ENCODE measurements at places on chromosomes 2 and 18.

- DNase-seq: no peak
Observed at GRCh38 chr18:42025974-42026625, 71.1 kb downstream of the PIK3C3 start.

DNA sequence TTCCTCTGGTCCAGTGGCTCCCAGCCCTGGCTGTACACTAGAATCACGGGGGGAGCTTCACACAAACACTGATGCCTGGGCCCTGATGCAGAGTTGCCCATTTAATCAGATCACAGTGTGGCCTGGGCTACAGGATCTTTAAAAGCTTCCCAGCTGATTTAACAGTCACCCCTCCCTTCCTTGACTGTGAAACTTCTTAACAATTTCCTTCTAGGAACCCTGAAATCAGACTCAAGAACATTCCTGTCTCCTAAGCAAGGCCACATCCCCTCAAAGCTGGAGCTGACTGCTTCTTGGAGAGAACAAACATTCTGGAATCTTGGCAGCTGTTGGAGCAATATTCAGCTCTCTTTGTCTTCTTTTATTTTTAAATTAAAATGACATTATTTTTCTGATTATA lies 88.7 kb downstream of the ADD2 start:
- no peak for DNase-seq

DNA sequence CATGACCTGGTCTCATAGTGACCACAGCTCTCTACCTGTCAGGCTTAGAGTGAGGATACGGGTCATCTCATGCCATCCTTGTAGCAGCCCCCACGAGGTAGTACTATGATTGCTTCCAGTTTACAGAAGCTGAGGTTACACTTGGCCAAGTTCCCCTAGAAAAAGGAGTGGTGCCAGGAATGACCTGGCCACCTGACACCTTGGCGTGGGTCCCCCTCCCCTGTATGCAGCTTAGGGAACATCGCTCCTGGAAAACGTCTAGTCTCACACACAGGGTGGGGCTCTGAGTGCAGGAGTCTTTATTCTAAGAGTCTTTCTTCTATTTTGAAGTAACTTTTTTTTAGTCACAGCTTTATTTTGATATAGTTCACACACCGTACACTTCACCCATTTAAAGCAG lies 14.8 kb downstream of the NPPC start:
- no peak for DNase-seq

DNA sequence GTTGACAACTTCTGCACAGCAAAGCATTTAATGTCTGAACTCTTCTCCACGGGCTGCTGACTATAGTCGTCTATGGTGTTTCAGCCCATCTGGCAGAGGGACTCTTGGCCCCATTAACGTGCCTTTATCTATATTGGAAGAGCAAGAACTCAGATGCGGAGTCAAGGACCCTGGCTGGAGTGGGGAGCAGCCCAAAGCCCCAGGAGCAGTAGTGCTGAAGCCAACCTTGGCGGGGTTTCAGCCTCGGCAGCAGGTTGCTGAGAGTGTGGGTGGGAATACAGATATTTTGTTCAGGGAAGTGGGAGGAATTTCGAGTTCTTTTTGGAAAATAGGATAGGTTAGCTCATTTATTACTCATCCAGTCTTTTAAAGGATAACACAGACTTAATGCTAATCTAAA lies 34.2 kb downstream of the TMEM17 start:
- no peak for DNase-seq

DNA sequence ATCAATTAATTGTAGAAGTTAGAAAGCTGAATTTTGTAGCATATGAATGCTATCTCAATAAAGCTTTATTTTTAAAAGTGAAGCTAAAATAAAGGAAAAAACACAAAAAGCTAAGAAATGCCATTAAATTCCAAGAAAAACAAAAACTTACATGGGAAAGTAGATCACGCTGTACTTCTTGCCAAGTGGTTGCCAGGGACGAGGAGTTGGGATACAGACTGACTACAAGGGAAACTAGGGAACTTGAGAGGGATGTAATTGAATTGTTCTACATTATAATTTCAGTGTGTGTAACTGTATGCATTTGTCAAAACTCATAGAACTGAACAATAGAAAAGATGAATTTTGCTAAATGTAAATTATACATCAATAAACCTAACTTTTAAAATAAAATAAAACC lies 108.1 kb downstream of the DYM start:
- DNase-seq: no peak

GRCh38 chr18:79424008-79424565 lies 28.4 kb downstream of the NFATC1 start:
- no peak for DNase-seq

GRCh38 chr18:58337686-58338085 lies 291.2 kb downstream of the ALPK2 start:
- DNase-seq: no peak

DNA sequence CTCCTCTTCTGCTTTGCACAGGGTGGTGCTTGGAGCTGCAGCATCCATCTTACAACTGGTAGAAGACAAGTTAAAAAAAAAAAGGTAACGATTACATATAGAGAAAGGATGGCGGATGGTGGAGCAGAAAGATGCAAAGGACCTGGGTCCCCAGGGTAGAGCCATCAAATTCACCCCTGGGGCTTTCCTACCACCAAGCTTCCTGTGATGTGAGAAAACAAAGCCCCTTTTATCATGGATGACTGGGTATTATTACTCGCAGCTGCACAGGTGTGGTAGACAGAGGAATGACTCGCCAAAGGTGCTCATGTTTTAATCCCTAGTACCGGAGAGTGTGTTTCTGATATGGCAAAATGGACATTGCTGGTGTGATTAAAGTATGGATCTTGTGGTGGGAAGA lies 1.3 kb upstream of the ACOXL start:
- no peak for DNase-seq

DNA sequence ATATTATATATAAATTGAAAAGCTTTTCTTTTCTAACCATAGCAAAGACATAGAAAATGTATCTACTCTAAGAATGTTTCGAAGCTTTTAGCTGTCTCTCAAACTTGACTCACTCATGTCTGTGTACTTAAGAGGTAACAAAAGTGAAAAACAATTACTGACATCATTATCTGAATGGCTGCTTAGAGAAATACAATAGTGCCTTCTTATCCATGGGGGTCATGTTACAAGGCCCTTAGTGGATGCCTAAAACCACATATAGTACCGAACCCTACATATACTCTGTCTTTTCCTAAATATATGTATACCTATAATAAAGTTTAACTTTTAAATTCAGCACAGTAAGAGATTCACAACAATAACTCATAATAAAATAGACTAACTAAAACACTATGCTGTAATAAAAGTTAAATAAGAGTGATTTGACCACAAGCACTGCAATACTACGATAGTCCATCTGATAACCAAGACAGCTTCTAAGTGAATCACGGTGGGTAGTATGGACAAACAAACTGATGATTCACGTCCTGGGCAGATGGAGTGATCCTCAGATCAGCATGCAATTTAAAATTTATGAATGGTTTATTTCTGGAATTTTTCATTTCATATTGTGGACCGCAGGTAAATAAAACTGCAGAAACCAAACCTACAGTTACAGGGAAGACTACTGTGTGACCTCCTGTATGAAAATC lies 246.2 kb downstream of the XIRP2 start:
- DNase-seq: no peak

DNA sequence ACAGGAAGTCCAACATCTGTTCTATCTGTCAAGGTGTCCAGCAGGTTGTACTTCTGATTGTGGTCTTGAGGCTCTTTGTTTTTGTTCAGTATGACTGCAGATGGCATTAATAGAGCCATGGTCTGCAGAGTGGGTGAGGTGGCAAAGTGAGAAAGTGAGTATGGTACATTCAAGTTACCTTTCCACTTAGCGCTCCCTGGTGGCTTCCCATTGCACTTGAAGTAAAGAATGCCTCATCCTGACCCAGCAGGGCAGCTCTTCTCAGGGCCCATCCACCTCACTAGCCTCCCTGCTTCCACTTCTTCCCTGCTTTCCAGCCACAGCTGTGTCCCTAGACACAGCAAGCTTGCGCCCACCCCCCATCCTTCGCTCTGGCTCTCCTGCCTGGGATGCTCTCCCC lies 148.0 kb upstream of the ALPP start:
- peak; percentile 54 for DNase-seq

GRCh38 chr2:217742276-217742675 lies 260.5 kb downstream of the TNS1 start:
- peak; percentile 4 for DNase-seq

- no peak for DNase-seq
Observed at GRCh38 chr2:207225773-207226172, 60.0 kb upstream of the KLF7 start.

DNA sequence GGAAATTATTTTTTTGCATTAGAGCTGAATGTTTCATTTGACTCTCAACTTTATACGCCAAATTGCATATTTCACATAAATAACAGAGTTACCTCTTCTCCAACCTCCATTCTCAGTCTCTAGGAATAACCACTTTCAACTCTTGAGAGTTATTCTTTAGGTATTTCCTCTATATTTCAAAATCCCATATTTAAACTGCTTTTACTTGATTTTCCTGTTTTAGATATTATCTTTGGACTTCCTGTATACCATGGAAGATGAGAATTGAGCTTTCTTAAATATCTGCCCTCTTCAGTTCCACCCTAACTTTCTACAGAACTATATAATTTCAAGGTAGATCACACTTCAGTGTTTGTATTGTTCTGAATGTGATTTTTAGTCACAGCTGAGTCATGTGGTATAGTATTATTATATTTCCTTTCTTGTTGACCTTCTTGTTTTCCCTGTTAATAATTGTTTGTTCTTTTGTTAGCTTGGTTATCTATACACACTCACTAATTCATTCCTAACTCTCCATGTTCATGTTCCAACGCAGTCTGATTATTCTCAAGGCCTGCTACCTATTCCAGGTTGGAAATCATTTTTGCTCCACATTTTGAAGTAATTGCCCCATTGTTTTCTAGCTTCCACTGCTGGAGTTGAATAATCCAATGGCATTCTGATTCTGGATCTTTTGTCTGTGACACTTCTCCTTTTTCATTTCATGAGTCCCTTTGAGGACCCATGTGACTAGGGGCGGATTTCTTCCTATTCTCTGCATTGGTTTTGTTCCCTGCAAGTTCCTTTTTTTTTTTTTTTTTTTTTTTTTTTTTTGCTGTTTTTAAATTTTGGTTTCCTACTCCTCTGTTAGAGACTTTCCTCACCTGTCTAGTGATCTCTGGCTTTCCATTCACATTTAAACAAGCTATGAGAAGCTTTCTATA lies 156.8 kb upstream of the RBMS1 start:
- no peak for DNase-seq

GRCh38 chr2:238652053-238652770 lies 195.7 kb upstream of the TWIST2 start:
- DNase-seq: peak; percentile 29

DNA sequence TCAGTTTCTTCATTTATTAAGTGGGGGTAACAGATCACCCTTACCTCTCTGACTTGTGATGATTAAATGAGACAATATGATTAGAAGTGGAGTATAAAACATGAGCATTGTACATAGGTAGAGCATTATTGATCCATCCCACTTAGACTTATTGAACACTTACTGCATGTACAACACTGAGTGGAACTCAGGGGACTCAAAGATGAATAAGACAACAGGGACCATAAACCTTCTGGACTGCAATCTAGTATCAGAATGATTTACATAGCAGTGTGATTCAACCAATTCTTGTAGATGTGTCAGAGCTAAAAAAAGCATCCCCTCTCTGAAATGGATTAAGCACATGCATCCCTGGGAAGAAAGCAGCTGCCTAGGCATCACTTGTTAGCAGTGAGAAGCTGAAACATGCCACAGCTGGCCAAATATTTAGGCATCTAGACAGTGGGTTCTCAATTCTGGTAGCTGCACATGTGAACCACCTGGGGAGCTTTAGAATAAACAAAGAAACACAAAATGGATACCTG lies 111.5 kb downstream of the CYRIA start:
- no peak for DNase-seq

GRCh38 chr18:61572871-61573270 lies 239.6 kb downstream of the CDH20 start:
- DNase-seq: no peak

- DNase-seq: peak; percentile 49
Observed at GRCh38 chr2:239441261-239442078, 40.6 kb upstream of the HDAC4 start.

- no peak for DNase-seq
Observed at GRCh38 chr18:63908858-63909257, 1.1 kb downstream of the SERPINB10 start.

DNA sequence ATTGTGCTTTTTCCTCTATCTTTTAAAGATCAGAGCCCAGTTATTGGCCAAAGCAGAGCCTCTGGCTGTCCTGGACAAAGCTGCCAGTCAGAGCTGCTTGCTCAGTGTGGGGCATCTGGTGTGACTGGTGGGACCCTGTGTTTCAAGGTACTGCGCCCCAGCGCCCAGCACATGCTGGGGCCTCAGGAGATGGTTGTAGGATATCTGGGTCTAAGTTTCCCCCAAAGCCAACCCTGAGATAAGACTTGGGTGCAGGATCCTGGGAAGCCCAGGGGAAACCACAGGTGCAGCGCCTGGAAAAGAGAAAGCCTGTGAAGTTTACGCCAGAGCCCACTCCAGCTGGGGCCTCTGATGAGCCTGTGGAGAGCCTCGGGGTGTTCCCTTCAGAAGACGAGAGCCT lies 117.7 kb downstream of the RPIA start:
- DNase-seq: no peak

DNA sequence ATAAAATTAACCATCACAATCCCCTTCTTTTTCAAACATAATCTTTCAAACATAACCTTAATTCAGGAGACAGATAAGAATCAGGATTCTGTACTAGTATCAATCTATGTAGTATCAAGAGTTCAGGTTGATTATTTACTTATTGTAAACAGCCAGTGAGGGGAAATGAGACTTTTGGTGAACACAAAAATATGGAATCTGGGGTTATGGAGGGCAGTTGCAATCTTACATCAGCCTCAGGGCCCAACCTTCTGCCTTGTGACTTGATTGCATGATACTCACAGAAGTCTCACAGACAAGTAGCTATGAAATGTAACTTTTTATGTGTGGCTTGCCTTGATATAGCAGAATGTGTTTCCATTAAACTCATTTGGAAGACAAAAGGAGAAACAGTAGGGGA lies 262.7 kb upstream of the THSD7B start:
- no peak for DNase-seq

- DNase-seq: peak; percentile 32
Observed at GRCh38 chr2:240395448-240395847, 40.0 kb upstream of the GPC1 start.

GRCh38 chr18:79388043-79388442 lies 7.7 kb upstream of the NFATC1 start:
- DNase-seq: no peak

DNA sequence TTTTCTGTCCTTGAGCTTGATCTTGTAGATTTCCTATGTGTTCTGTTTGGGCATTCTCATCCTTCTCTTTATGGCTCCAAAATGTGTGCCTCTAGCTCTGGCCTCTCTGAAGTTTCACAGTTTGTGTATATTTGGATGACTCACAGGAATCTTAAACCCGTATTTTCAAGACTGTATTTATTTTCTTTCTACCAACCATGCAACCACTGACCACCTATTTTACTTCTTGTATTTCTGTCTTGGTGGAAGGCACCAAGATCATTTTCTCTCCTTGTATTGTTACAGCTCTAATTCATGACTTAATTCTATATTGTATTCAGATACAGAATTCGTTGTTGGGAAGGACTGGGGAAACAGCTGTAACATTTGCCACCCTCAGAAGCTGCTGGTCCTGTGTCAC lies 39.5 kb downstream of the ACSL3 start:
- DNase-seq: no peak

GRCh38 chr2:127510073-127510472 lies 16.2 kb downstream of the IWS1 start:
- no peak for DNase-seq
